NCI-H524 treated with DMSO at 0.1 percent for 48 hours (cell line): ENCODE measurements at places on chromosomes 5 and 9.

- DNase-seq, result no peak
Measured at GRCh38 chr9:105507096-105507790, 50.7 kb upstream of the FKTN start.

DNA sequence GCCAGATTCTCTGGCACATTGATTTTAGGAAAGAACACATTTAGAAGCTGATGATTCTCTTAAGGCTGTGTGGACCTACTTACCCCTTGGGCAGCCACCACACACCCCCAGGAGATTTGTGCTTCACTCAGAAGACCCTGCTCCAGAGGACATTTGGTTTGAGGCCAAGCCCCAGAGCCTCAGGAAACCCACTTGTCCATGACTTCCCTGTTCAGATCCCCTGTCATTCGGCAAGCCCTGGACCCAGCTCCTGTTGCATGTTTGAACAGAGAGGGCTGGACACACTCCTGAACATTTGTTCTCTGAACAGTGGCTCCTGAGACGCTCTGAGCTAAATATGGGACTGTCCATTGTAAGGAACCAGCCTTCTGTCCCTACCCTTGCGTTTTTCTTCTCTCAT lies 82.1 kb downstream of the AMBP start:
- no peak for DNase-seq

GRCh38 chr5:79560771-79561524 lies 47.0 kb upstream of the HOMER1 start:
- DNase-seq, result no peak

- DNase-seq, result no peak
Measured at GRCh38 chr5:157547941-157548512, 27.5 kb downstream of the ADAM19 start.

DNA sequence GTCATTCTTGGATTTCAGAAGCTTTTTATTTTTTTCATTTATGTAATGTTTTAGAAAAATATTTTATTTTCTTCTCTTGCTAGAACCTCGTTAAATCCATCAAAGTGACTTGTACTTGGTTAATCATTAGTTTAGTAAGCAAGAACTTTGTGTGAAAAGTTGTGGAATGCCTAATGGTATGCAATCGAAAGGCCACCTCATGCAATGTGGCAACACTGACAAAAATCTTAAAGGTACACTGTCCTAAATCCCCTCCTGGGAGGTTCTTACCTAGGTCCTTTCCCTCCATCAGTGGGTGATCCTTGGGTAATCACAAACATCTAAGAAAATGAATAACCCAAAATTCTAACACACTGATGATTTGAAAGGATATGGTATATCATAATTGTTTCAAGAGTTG lies 304.2 kb downstream of the DNAH5 start:
- DNase-seq, result no peak
